ENCODE measurements at places on chromosomes 7 and 10.

DNA sequence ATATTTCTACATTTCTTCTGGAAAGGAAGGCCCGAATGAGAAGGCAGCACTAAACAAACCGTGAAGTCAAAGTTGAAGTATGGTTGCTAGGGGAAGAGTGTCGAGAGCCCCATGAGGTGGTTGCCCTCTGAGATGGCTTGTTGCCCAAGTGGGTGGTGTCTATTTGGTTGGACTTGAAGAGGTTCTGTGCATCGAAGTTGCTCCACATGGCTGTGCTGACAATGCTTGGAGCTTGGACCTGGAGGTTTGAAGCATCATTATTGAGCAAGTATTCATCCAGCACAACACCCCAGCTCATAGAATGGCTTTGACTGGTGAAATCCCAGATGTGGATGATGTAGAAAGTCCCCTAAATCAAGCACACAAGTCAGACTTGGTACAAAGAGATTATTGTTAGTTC lies 165.2 kb upstream of the CDCA7L start:
- no peak for DNase-seq
- no peaks in the 10 kb centered on the region for H3K36me3 ChIP-seq
- H3K27ac ChIP-seq = no peak overlapping the region
- no peaks in the 10 kb centered on the region for H3K4me1 ChIP-seq
- H3K27me3 ChIP-seq = no peaks in the 10 kb centered on the region

DNA sequence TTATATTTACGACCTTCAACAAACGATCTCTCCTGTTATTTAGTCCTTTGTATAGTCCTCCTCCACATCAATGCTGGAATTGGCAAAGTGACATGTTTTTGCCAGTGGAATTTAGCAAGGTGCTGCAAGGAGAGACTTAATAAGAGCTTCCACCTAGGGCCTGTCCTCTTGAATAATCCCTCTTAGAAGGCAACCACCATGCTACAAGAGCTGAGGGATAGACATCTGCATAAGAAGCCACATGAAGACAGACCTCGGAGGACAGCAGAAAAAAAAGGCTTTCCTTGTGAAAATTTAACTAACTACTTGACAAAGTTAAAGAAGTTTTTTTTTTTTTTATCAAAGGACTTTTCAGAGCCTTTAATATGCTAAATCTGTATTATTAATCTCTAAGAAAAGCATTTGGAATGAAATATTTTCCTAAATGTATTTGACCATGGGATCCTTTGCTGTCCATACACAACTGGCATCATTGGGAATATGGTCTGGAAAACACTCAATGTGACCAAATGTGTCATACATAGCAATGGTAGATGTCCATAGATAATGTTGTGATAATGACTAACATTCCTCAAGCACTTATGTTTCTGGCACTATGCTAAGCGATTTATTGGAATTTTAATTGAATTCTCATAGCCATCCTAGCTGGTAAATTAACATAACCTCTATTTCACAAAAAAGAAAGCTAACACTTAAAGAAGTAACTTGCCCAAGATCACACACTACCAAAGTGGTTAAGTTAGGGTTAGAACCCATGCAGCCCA lies 13.2 kb downstream of the HYCC1 start:
- no peaks in the 10 kb centered on the region for H3K27me3 ChIP-seq
- DNase-seq = no peak
- H3K27ac ChIP-seq = no peak overlapping the region
- no peak overlapping the region for H3K4me3 ChIP-seq
- H3K36me3 ChIP-seq = no peaks in the 10 kb centered on the region

DNA sequence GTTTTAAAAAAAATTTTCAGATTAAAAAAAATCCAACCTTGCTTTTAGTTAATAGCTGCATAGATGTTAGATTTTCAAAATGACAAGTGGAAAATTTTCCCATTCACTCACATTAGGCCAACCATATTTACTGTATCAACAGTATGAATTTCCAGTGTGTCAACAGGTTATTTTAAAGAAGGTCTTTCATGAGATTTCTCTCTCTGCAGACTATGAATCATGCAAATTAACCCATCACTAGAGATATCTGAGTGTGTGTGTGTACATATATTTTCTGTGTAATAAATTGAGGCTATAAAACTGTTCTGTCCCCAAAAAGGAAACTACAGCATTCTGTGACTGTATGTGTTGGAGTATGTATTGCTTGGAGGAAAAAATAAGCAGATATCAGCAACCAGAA lies 305.6 kb downstream of the ARL4A start:
- H3K4me1 ChIP-seq = no peaks in the 10 kb centered on the region
- no peak overlapping the region for H3K27ac ChIP-seq
- no peaks in the 10 kb centered on the region for H3K27me3 ChIP-seq

- peak; percentile 79 for DNase-seq
- no peak overlapping the region for H3K4me3 ChIP-seq
- peaks cover 6% of the 10 kb centered on the region for H3K4me1 ChIP-seq
- no peaks in the 10 kb centered on the region for H3K27me3 ChIP-seq
- H3K27ac ChIP-seq = peak overlapping the region; percentile 89
These were observed 178.8 kb downstream of the REEP3 start for GRCh38 chr10:63699785-63700613.

- H3K4me3 ChIP-seq = no peak overlapping the region
- no peaks in the 10 kb centered on the region for H3K4me1 ChIP-seq
- no peaks in the 10 kb centered on the region for H3K27me3 ChIP-seq
- no peak for DNase-seq
- no peak overlapping the region for H3K27ac ChIP-seq
- no peaks in the 10 kb centered on the region for H3K36me3 ChIP-seq
These were observed 153.4 kb upstream of the FEZF1 start for GRCh38 chr7:122457969-122458368.

Measured in uterus (tissue), 4 donors.